Left renal pelvis (tissue), 4 donors: ENCODE measurements at places on chromosomes 1 and 21. TPM values are rescaled to one million over a fixed set of nuclear protein-coding genes. Genes with fewer than 3 reads are reported as not detected.

The CIART gene
- 7.9 TPM for polyA plus RNA-seq

The TRABD2B gene
- polyA plus RNA-seq = 21.6 TPM

The DRAXIN gene
- polyA plus RNA-seq = 0.99 TPM

The CACHD1 gene
- polyA plus RNA-seq = 58.3 TPM

The PTBP2 gene
- polyA plus RNA-seq = 66.1 TPM

The RIPPLY3 gene
- polyA plus RNA-seq = 2.8 TPM

The SYT6 gene
- 1.3 TPM for polyA plus RNA-seq

The CTH gene
- 14.1 TPM for polyA plus RNA-seq

The TXNDC12 gene
- 56.4 TPM for polyA plus RNA-seq

The CR2 gene
- polyA plus RNA-seq = 0.45 TPM

The EFHD2 gene
- polyA plus RNA-seq = 12.6 TPM

The SLC25A33 gene
- polyA plus RNA-seq = 4.1 TPM

The CCDC185 gene
- polyA plus RNA-seq = not detected

The PLA2G2D gene
- 0.08 TPM for polyA plus RNA-seq

The ANGPTL3 gene
- 9.7 TPM for polyA plus RNA-seq

The SERPINC1 gene
- 5.5 TPM for polyA plus RNA-seq
